ENCODE measurements at places on chromosomes 13 and 19. TPM values are rescaled to one million over a fixed set of nuclear protein-coding genes. Genes with fewer than 3 reads are reported as not detected.

- H3K4me3 ChIP-seq = no peak overlapping the region
- H3K36me3 ChIP-seq = no peaks in the 10 kb centered on the region
- no peak for DNase-seq
- H3K27ac ChIP-seq = no peak overlapping the region
- H3K27me3 ChIP-seq = no peaks in the 10 kb centered on the region
These were observed 84.6 kb upstream of the TRPC4 start for GRCh38 chr13:37954191-37954590.

GRCh38 chr19:58428617-58429016 lies 11.3 kb downstream of the ZNF132 start:
- no peak overlapping the region for H3K4me3 ChIP-seq
- H3K36me3 ChIP-seq = peaks cover 26% of the 10 kb centered on the region
- H3K27ac ChIP-seq = no peak overlapping the region
- no peaks in the 10 kb centered on the region for H3K4me1 ChIP-seq
- DNase-seq = no peak

Gene DNAJC3
- total RNA-seq = 35.0 TPM

DNA sequence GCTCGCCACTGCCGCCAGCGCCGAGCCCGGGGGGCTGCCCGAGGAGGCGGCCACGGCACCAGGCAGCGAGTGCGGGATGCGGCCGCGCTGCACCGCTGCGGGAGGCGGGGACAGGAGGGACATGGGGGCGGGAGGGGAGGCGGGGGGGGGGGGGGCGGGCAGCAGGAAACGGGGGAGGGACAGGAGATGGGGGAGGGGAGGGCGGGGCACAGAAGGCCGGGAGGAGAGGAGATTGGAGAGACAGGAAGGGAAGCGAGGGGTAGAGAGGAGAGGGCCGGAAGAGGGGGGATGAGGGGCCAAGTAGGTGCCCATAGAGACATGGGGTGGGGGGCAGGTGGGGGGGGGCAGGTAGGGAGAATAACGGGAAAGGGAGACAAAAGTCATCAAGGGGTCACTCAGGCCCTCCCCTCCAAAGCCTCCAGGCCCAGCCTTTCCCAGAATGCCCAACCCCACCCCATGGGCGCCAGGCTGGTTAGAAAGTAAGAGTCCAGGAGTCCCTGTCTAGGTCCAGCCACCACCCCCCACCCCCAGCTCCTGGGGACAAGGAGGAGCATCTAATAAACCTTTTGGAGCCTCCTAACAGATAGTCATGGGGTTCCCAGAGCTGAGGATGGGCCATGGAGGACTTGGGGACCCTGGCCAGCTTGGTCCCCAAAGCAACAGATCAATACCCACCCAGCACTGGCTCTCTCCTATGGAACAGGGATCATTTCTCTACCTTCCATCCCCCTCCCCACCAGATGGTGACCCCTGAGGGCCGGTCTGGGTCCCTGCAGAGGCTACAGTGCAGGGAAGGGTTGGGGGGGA lies 9.5 kb downstream of the NR2F6 start:
- no peak for DNase-seq
- H3K36me3 ChIP-seq = no peaks in the 10 kb centered on the region
- no peak overlapping the region for H3K27ac ChIP-seq
- no peaks in the 10 kb centered on the region for H3K27me3 ChIP-seq
- H3K4me3 ChIP-seq = peak overlapping the region; percentile 76
- H3K4me1 ChIP-seq = no peaks in the 10 kb centered on the region

Gene PLIN4
- not detected for total RNA-seq

- no peaks in the 10 kb centered on the region for H3K36me3 ChIP-seq
- no peak for DNase-seq
- H3K27me3 ChIP-seq = no peaks in the 10 kb centered on the region
- H3K4me1 ChIP-seq = no peaks in the 10 kb centered on the region
- H3K27ac ChIP-seq = no peak overlapping the region
These were observed 54.5 kb upstream of the TPM4 start for GRCh38 chr19:16021796-16022195.

GRCh38 chr13:71524613-71525304 lies 342.2 kb downstream of the DACH1 start:
- H3K4me1 ChIP-seq = no peaks in the 10 kb centered on the region
- H3K27me3 ChIP-seq = no peaks in the 10 kb centered on the region
- no peaks in the 10 kb centered on the region for H3K36me3 ChIP-seq
- H3K27ac ChIP-seq = no peak overlapping the region
- no peak for DNase-seq

DNA sequence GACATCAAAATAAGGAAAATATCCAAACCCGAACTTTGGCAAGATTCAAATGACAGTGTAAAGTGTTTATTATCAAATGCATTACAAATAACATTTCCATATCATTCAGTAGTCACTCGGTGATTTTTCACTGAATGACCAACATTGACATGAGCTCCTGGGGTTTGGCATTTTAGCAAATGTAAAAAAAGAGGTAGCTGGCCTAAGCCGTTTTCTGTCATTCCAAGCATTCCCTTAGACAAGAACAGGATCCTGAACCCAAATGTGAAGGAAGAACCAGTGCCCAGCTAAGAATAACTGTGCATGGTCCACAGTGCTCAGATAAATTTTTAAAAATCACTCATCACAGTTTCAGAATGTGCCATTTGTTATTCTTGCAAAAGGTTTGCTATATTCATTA lies 327.9 kb downstream of the GPC6 start:
- no peaks in the 10 kb centered on the region for H3K27me3 ChIP-seq
- no peak for DNase-seq
- no peak overlapping the region for H3K4me3 ChIP-seq
- H3K27ac ChIP-seq = no peak overlapping the region

DNA sequence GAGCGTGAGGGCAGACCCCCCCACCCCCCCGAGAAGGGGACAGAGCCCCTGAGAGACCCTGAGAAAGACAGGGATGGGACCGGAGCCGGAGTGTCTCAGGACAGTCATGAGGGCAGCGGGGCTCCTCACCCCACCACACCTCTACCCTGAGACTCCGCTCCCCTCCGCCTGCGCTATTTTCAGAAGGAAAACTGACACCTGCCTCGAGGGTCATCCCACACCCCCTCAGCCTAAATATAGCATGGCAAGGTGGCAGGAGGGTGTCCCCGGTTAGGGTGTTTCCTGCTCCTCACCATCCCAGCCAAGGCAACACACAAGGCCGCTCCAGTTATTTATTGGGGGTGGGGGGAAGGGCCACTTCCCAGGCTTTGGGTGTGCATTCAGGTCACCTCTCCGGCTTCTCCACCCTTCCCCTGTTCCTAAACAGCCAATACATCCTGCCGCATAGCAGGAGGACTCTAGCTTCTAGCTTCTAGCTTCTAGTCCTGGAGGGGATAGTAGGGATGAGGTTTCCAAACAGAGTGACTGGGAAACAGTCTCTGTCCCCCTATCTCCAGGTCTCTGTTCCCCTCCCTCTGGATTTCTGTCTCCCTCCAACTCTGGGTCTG lies 1.4 kb upstream of the NTF4 start:
- H3K4me1 ChIP-seq = peaks cover 7% of the 10 kb centered on the region
- H3K4me3 ChIP-seq = no peak overlapping the region
- no peak overlapping the region for H3K27ac ChIP-seq
- no peak for DNase-seq
- H3K36me3 ChIP-seq = no peaks in the 10 kb centered on the region
- peaks cover 40% of the 10 kb centered on the region for H3K27me3 ChIP-seq

Gene LILRB5
- total RNA-seq = not detected

GRCh38 chr19:1933244-1933643 lies 7.7 kb upstream of the CSNK1G2 start:
- peak; percentile 28 for DNase-seq
- no peak overlapping the region for H3K4me3 ChIP-seq
- H3K36me3 ChIP-seq = no peaks in the 10 kb centered on the region
- no peak overlapping the region for H3K27ac ChIP-seq

DNA sequence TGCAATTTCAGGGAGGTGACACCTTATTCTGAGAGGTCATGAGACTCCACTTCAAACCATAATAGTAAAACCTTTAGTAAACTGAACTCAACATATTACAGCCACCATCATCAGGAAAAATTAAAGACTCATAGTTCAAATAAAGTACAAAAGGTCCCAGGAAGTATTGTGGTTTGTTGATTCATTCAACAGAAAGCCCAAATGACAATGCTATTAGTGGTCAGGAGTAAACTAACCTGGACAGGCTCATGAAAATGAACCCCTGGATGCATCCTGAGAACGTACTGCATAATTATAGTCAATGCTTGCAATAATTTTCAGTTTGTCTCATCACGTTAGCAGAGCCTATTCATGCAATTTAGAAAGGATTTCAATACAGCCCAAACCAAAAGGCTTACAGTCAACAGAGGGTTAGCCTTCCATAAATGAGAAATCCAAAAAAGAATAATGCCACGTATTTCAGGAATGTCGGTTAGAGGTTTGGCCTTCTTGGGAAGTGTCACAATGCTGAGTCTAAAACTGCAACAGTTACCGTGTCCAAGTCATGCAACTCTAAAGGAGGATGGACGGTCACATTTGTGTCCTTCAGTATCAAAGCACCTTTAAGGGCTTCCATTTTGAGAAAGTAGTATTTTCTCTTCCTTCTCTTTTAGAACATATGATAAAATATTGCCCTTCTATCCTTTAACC lies 280.8 kb downstream of the ABCC4 start:
- no peaks in the 10 kb centered on the region for H3K4me1 ChIP-seq
- H3K27ac ChIP-seq = no peak overlapping the region

Gene CD320
- 110 TPM for total RNA-seq

Gene KIR3DL2
- 51.2 TPM for total RNA-seq

Gene CGB7
- not detected for total RNA-seq

DNA sequence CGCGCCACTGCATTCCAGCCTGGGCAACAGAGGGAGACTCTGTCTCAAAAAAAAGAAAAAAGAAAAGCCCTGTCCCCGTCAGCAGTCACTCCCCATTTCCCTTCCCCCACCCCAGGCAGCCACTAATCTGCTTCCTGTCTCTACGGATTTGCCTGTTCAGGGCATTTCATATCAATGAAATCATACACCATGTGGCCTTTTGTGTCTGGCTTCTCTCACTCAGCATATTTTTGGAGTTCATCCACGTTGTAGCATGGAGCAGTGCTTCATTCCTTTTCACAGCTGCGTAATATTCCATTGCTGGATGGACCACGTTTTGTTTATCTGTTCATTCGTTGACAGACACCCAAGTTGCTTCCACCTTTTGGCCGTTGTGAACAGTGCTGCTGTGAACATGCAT lies 36.1 kb upstream of the KLF2 start:
- no peak overlapping the region for H3K4me3 ChIP-seq
- peaks cover 29% of the 10 kb centered on the region for H3K27me3 ChIP-seq
- DNase-seq = no peak
- H3K27ac ChIP-seq = no peak overlapping the region
- no peaks in the 10 kb centered on the region for H3K36me3 ChIP-seq

- H3K27me3 ChIP-seq = no peaks in the 10 kb centered on the region
- H3K4me3 ChIP-seq = peak overlapping the region; percentile 94
- peaks cover 11% of the 10 kb centered on the region for H3K36me3 ChIP-seq
- DNase-seq = no peak
These were observed 2.7 kb downstream of the JUND start for GRCh38 chr19:18278521-18279265.

Gene ARHGAP45
- 320 TPM for total RNA-seq

GRCh38 chr13:75008926-75009325 lies 473.0 kb downstream of the TBC1D4 start:
- H3K27me3 ChIP-seq = peaks cover 7% of the 10 kb centered on the region
- no peak overlapping the region for H3K27ac ChIP-seq
- H3K4me1 ChIP-seq = no peaks in the 10 kb centered on the region
- no peak for DNase-seq
- H3K4me3 ChIP-seq = no peak overlapping the region
- no peaks in the 10 kb centered on the region for H3K36me3 ChIP-seq

GRCh38 chr19:54436628-54437252 lies 12.3 kb upstream of the LENG8 start:
- H3K4me3 ChIP-seq = no peak overlapping the region
- peaks cover under 1% of the 10 kb centered on the region for H3K36me3 ChIP-seq
- no peak for DNase-seq

Gene APBA3
- total RNA-seq = 55.4 TPM

DNA sequence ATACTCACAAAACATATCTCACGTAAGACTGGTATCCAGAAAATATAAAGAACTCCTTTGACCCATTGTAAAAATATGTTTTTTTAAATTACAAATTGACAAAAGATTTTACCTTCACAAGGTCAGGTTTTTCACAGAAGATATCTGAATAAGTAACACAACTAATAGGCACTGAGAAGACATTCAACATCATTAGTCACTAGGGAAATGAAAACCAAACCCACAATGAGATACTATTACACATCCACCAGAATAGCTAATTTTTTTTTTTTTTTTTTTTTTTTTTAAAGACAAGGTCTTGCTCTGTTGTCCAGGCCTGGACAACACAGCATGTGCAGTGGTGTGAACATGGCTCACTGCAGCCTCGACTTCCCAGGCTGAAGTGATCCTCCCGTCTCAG lies 157.5 kb downstream of the MIPEP start:
- no peak overlapping the region for H3K27ac ChIP-seq
- H3K4me1 ChIP-seq = no peaks in the 10 kb centered on the region
- DNase-seq = no peak
- H3K4me3 ChIP-seq = no peak overlapping the region

DNA sequence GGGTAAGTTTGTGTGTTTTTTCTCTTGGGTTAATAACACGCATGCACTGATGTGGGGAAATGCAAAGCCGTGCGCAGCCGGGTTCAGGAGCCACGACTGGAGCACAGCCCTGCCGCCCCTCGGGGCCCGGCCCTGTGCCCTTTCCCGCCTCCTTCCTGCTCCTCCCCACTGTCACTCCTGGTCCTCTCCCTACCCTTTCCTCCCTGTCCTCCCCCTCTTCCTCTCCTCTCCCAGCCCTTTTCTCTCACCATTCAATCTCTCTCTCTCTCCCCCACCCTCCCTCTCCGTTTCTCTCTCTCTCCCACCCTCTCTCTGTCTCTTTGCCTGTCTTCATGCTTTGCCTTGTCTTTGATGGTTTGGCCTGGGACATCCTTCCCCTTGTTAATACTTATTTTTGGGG lies 27.2 kb downstream of the PLEKHJ1 start:
- H3K27ac ChIP-seq = no peak overlapping the region
- DNase-seq = no peak
- H3K4me1 ChIP-seq = peaks cover 3% of the 10 kb centered on the region
- H3K27me3 ChIP-seq = no peaks in the 10 kb centered on the region
- no peak overlapping the region for H3K4me3 ChIP-seq
- peaks cover 3% of the 10 kb centered on the region for H3K36me3 ChIP-seq

- H3K4me3 ChIP-seq = peak overlapping the region; percentile 99
- peaks cover 67% of the 10 kb centered on the region for H3K4me1 ChIP-seq
- H3K27ac ChIP-seq = peak overlapping the region; percentile 100
- no peaks in the 10 kb centered on the region for H3K27me3 ChIP-seq
These were observed 624 bp downstream of the SAFB start for GRCh38 chr19:5623397-5624017.

GRCh38 chr19:34712395-34713261 lies 21.4 kb upstream of the ZNF181 start:
- H3K27ac ChIP-seq = no peak overlapping the region
- H3K4me1 ChIP-seq = peaks cover 3% of the 10 kb centered on the region
- DNase-seq = peak; percentile 82
- H3K27me3 ChIP-seq = peaks cover 29% of the 10 kb centered on the region
- peaks cover 23% of the 10 kb centered on the region for H3K36me3 ChIP-seq

Data from natural killer cell treated with Interleukin-12 subunit alpha and Interleukin-12 subunit beta and Interleukin-15 and Interleukin-18, amount 100 ng/mL, for 72 hours (primary cell).